ENCODE measurements at places on chromosomes 4 and X.
A peak's percentile ranks its signal among the peaks of the same experiment; 100 is the strongest.

DNA sequence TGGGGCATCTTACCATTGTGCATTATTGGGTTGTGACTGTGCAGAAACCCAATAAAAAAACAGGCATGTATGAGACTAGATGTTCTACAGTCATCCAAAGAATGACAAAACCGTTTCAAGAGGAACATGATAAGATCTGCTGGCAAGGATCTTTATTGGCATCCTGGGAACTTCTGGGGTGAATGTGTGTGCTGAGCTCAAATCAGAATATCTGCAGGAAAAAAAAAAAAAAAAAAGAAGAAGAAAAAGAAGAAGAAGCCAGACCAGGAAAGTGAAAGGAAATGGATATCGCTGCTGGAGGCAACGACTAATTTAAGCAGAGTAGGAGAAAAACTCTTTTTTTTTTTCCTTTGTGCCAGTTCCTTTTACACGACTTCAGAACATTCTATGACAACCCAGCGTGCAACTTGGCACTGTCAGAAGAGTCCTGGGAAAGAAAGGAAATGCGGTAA, 484.2 kb upstream of the BOD1L1 start:
- no peak for DNase-seq

DNA sequence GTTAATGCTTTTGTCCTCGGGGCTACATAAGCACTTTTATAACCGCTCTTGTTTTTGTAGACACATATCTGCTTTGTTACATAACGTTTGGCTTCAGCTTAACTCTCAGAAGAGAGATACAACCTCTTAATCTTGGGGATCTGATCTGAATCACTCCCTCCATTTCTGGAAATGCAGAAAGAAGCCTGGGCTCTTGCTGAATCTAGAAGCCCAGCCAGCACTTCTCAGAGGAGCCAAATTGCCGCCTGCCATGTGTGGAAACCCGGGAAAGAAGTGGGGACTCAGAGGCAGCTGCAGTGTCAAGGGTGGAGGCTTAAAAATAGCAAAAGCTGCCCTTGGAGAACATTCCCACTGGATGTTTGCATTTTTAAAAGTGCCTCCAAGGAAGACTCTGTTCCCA, 69.3 kb upstream of the LDB2 start:
- DNase-seq = no peak

GRCh38 chr4:3387943-3388361, 53.8 kb upstream of the HGFAC start:
- no peak for DNase-seq

GRCh38 chr4:99529228-99529627, 18.4 kb downstream of the C4orf17 start:
- no peak for DNase-seq

- no peak for DNase-seq
Measured at GRCh38 chr4:60926624-60927023, 273.5 kb upstream of the ADGRL3 start.

DNA sequence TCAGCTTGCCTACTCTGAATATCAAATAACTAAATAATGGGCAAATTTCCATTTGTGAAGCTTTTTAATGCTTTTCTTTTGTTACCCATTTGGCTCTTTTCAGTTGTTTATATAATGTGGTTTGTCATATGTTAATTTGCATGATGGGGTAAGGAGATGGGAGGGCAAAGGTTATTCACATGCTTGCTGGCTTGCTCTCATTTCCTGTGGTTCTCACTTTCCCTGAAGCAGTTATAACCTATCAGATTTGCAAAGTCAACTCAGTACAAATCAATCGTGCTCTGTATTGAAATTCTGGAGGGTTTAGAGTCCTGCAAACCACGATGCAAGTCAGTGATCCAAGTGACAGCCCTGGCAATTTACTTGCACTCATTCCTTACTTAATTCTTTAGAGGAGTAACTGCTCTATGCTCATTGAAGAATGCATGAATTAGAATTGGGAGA, 711.2 kb downstream of the ADGRL3 start:
- DNase-seq = no peak

DNA sequence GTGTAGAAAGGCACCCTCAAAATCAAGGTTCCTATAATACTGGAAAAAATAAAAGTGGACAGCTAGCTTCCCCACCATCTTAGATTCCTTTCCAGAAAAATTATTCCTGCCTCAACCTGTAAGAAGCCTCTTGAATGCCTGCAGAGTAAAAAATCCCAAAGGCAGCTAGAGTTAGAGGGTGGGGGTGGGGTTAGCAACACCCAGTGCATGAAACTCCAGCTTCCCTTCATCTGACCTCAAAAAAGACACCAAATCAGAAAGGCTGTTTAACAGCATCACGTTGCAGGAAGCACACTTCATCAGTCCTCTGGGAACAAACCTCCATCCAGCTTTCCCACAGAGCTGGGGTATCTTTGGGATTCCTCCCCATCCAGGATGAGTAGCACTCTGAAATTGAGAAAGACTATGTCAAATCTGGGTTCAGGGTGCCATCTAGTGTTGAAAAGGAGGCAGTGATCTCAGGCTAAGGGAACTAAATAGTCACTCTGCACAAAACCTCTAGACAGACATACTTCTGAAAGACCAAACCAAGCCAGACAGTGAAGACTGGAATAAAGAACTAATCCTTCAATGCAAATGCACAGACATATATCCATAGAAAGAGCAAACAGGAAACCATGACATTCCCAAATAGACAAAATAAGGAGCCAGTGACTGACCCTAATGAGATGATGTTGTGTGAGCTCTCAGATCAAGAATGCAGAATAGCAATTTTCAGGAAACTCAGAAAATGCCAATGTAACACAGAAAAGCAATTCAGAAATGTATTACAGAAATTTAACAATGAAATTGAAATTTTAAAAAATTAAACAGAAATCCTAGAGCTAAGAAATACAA, 97.9 kb downstream of the ARHGEF9 start:
- DNase-seq = peak; percentile 49

GRCh38 chrX:149903889-149904748, 23.1 kb downstream of the MAGEA8 start:
- DNase-seq = peak; percentile 34

GRCh38 chr4:107044170-107044569, 8.1 kb upstream of the DKK2 start:
- DNase-seq = no peak

DNA sequence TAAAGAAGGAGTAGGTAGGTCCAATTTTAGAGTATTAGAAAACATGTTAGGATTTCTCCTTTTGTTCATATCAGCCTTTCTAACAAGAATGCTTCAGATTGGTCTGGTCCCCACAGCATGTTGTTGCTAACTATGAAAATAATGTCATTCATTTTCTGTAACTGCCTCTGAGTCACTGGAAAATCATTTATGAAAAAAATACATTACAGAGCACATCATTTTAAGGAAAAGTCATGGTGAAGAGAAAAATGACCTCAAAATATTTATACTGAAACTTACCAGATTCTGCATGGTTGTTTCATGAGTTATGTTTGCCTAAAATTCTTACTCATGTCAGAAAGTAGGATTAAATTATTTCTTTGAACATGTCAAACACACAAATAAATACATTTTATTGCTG, 35.2 kb downstream of the DTHD1 start:
- no peak for DNase-seq

- no peak for DNase-seq
Measured at GRCh38 chrX:119071381-119071780, 1.4 kb upstream of the CT47C1 start.

GRCh38 chrX:143635915-143636314, at the start of gene SLITRK4:
Gene SLITRK4 (minus strand): TSS chrX:143636101. CDS start chrX:143631108, 4,993 bp downstream.
- no peak for DNase-seq

DNA sequence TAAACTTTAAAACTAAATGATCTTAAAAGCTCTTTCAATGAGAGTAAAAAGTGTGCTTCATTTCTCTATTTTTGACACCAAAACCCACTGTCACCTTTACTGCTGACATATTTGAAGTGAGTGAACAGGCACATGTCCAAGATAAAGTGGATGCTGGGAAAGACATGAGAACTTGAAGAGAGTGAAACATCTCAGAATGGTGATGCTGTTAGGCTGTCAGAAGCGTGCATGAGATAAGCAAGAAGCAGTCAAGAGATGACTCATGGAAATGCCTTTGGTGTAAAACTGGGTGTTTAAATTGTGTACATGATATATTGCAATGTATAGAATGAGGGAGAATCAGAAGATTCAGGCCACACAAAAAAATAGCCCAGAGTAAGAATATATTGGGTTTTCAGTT, 21.8 kb upstream of the GBA3 start:
- DNase-seq = no peak

DNA sequence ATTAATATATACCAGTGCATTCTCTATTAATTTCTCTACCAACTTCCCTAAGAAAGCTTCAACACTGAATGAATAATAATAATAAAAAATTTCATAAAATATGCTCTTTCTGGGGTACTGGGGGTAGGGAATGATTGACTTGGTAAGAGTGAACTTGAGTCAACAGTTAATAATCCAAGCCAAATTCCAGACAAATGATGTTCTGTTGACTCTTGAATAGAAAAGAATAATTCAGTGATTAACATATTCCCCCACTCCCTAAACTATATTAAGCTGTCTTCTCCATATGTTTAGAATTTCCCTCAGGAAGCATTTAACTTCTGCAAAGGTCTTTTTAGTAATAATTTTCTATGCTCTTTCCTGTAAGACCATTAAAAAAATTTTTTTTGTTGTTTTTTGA, 12.3 kb downstream of the PGRMC2 start:
- no peak for DNase-seq

DNA sequence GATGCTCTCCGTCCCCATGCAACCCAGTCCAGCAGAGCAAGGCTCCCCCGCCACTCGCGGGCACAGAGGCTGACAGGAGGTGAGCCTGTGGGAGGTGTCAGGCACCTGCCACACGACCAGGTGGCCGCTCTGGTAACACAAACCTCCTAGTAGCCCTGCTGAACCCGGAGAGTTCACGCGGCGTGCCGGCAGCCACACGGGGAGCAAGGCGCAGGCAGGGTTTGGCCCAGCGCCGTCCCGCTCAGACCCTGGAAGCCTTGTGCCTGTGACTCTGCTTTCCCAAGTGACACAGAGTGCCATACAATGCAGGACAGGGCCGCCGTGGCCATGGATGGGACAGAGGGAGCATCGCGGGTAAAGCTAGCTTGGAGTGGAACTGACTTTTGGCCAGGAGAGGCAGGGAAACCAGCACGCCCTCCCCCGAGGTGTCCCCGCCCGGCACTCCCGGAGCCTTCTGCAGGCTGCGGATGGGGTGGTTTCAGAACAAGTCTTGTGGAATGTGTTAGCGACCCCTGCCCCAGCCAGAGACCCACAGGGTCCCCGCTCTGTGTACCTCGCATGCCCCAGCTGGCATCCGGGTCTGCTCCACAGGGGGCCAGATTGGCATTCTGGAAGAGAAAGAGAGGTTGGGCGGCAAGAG, 44.7 kb upstream of the AFAP1 start:
- DNase-seq = no peak

DNA sequence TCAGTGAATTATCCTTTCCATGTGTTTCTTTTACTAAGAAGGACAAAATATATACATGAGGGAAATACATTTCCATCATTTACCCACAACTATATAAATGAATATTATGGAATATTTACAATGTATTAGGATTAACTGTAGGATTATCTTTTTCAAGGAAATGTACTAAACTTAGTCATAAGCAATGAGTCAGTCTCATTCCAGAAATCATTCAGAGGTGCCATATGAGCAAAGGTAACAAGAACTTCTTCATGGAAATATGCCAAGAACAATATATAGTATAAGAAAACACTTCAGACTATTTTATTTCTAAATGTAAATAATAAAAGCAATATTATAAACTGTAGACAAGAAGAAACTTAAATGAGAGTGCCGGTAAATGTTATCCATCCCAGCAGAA, 67.1 kb downstream of the USP38 start:
- no peak for DNase-seq
